Esophagus mucosa (tissue), 1 donor: ENCODE measurements at places on chromosomes 13 and 19. TPM values are rescaled to one million over a fixed set of nuclear protein-coding genes. Genes with fewer than 3 reads are reported as not detected.

- ATAC-seq = no peak
Observed at GRCh38 chr19:45995715-45996385, 583 bp downstream of the CCDC61 start.

ADGRE2 gene
- total RNA-seq = 1.5 TPM

POLR2I gene
- total RNA-seq = 72.0 TPM

DNA sequence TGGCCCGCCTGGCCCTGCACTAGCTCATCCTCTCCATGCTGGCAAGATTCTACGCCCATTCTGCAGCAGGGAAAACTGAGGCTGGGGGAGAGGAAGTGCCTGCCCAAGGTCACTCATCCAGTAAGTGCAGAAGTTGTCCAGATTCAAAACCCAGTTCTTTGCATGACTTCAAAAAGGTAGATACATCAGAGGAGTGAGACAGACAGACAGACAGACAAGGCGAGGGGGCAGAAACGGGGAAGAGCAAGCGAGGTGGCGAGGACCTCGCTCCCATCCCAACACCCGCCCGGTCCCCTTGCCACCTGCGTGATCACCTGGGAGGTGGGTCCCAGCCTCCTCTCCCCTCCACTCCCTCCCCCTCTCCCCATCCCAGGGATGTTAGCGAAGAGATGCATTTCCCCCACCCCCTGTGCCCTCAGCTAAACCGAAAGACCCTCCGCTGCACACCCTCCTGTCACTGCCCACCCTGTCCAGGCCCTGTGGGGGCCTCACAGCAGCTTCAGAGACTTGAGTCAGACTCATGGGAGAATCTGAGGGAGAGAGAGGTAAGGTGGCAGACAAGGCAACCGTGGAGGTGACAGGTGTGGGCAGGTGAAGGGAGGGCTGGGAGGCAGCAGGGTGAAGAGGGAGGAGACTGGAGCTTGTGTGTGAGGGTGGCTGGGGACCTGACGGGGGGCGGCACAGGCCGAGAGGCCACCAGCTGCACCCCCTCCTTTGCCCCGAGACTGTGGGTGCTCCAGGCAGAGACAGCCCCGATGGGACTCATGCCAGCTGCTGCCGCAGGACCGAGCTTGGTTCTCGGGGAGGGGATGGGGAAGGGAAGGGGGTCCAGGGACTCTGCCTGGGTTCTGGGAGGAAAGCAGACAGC is 18.9 kb downstream of the LRRC4B start:
- no peak for ATAC-seq

SIGLEC5 gene
- not detected for total RNA-seq

ZNF548 gene
- total RNA-seq = 6.9 TPM

- no peak for ATAC-seq
Observed at GRCh38 chr19:1151037-1151724, 22.9 kb downstream of the SBNO2 start.

DNA sequence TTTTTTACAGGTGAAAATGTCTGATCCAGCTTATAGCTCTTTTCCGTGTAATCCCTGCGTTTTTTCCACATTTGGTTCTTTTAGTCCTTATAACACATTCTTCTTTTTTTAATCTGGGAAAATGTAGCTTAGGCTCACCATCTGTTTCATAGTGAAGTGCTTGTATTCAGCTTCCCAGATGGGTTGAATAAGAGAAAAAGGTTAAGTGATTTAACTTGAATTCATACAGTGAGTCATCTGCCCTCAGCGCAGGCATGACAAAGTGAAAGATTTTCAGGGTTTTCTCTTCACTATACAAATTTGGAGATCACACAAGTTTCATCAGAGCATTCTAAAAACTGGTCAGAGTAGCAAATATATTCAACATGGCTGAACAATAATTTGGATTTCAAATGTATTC is 224.8 kb downstream of the SPRY2 start:
- ATAC-seq = no peak

ZNF471 gene
- 2.0 TPM for total RNA-seq

- peak; percentile 70 for ATAC-seq
Observed at GRCh38 chr13:76672420-76672819, 213.8 kb downstream of the KCTD12 start.

GRCh38 chr19:12843999-12844732 is 5.9 kb downstream of the MAST1 start:
- ATAC-seq = no peak

FUT1 gene
- 6.1 TPM for total RNA-seq

ZNF264 gene
- 24.6 TPM for total RNA-seq

- no peak for ATAC-seq
Observed at GRCh38 chr13:99657848-99658260, 156.6 kb downstream of the TM9SF2 start.

DNA sequence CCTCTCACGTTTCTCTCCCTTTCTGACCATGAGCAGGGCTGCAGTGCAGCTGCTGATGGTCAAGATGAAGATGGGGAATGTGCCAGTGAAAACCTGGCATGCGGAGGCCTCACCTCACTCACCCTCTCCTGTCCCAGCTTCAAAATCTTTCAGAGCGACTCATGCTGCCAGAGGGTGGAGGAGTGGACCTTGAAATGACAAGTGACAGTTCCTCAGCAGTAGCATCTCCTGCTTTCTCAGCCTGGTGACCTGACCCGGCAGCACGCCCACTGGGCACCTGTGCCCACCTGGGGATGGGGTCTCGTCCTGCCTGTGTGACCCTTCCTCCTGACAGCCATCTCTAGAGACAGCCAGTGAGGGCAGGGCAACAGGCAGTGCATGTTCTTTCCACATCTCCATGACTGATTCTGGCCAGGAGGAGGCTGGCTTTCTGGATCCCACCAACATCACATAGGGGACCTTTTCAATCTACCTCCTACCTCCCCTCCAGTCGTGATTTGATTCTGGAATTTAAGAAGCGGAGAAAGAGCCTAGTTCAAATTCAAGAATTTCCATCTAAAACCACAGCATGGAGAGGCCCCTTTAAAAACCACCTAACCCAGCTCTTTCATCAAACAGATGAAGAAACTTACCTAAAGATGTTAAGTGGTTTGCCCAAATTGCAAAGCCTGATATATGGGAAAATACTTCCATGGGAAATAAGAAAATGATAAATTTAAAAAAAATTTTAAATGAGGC is 45.8 kb downstream of the RFX2 start:
- peak; percentile 11 for ATAC-seq

DNA sequence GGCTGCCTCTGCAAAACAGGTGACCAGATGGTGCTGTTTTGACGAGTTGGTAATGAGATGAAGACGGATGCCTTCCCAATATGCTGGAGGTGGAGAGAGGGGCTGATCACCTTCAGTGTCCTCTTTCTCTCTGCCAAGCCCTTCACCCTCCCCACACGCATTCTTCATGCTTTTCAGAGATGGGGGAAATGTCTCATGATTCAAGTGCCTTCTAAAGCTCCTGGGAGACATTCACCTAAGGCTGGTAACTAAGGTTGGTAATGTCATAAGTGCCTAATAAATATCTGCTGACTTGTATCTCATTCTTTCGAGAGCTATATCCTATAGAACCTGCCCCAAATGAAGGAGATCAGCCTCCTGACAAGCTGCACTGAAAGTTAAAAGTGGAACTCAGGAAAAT is 86.2 kb upstream of the MBNL2 start:
- ATAC-seq = no peak

DNA sequence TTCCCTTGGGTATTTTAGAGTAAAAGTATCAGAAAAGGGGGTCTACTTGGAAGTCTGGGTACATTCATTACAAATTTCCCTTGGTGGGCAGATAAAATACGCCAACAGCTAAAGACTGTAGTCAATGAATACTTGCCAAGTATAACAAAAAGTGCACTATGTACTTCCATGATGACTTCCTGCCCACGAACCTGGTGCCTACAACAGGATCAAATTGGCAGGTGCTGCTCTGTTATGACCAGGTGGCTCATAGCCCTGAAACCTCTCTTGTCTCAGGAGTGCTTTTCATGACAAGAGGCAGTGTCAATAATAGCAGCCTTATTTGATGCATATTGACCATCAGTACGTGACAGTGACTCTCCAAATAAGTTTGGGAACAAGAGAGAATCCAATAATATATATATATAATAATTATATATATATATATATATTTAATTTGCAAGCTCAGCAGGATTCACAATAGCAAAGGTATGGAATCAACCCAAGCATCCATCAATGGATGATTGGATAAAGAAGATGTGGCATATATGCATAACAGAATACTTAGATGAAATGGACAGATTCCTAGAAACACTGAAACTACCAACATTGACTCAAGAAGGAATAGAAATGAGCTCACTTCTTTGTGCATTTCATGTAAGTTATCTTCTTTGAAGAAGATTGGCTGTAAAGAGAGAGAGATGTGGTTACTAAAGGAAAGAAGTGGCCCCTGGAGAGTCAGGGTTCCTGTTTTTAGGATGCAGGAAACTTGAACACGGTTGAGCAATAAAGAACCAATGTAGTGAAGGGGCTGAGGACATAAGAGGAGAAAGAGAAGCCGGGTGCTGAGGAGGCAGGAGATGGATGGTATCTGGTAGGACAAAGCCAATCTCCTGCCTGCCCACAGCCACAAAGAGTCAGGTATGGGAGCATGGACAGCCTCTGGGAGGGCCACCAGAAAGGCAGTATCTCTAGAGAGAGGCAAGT is 52.0 kb upstream of the GTF2F2 start:
- ATAC-seq = no peak

ELF1 gene
- total RNA-seq = 68.9 TPM

DNA sequence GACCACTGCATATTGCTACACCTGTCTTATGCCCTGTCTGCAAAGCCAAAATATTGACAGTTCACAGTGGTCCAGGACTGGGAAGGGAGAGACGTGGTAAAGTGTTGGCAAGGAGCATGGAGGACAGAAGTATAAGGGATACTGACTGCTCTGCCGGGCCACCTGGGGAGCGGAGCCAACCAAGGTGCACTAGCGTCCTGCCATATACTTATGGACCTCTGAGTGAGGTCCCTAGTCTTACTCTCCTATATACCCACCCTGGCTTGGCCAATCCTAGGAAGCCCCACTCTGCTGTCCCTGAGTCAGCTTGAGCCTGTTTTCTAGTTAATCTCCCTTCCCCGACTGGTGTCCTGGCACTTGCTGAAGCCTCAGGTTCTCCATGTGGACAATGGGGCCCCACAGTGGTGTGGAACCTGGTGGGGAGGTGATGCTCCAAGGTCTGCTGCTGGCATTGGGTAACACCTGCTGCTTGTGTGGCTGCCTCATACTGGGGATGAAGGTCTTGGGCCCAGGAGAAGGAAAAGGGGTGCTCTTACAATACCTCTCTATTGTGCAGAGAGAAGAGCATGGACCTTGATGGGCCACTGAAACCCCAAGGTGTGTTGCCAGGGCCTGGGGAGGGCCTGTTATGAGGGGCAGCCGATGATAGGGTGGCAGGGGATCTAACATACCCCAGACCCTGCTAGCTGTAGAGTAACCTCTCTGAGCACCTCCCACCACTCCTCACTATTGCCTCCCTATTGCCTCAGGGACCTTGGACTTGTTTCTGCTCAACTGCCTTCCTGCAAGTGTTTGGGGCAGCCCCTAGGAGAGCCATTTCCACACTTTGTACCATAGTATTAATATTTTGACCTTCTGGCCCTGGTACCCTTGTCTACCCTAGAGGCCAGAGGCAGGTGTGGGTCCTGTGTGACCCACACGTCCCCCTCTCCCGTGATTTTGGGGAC is 6.7 kb upstream of the TRIM28 start:
- peak; percentile 48 for ATAC-seq

DNA sequence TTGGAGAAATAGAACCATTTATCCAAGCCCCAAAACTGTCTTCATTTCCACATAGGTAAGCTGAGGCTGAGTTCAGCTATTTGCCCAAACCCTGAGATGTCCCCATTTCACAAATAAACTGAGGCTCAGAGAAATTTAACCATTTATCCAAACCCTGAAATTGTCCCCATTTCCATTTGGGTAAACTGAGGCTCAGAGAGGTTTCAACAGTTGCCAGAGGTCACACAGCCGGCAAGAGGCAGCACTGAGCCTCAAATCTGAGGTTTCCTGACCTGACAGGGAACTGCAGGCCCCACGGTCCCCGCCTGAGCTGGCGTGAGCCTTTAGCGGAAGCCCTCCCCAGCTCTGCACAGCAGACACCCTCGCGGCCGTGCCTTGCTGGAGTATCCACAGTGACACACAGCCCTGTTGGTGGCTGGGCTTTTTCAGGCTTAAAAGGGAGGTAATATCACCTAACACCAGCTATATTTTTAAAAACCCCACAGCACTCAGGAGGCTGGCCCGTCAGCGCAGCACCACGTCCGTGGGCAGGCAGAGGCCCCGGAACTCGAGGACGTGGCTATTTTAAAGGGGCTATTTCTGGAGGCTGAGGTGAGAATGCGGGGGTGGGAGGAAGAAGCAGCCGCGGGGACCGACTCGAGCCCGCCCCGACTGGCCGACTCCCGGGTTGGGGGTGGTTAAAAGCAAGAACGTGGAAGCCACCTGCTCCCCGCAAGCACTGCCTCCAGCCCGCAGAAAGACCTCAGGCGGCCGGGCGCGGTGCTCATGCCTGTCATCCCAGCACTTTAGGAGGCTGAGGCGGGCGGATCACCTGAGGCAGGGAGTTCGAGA is 18.5 kb downstream of the PTPRS start:
- ATAC-seq = no peak

DNA sequence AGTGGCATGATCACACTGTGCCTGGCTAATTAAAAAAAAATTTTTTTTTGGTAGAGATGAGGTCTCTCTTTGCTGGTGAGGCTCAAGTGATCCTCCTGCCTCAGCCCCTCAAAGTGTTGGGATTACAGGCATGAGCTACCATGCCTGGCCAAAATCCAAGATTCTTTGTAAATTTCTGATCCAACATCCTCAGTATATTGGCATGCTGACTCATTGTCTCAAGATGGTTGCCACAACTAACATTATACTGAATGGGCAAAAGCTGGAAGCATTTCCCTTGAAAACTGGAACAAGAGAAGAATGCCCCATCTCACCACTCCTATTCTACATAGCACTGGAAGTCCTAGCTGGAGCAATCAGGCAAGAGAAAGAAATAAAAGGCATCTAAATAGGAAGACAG is 100.0 kb downstream of the KLF5 start:
- ATAC-seq = no peak

KPTN gene
- total RNA-seq = 9.8 TPM

DNA sequence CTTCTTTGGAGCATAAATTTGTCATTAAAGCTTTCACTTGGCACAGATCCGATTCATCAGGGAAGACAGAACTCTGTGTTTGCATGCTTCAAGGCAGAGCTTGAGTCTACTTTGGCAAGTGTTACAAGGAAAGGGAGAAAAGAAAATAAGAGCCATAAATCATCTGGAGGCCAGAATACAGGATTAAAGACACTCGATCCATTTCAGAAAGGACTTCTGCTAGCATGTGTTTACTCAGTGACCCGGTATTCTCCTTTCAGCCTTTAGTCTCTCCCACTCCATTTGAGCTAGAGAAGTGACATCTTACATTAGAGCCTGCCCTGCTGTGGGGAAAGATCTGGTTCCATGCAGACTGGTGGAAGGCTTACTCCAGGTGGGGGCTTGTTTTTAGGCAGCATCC is 306.4 kb downstream of the KLF5 start:
- peak; percentile 38 for ATAC-seq

DNA sequence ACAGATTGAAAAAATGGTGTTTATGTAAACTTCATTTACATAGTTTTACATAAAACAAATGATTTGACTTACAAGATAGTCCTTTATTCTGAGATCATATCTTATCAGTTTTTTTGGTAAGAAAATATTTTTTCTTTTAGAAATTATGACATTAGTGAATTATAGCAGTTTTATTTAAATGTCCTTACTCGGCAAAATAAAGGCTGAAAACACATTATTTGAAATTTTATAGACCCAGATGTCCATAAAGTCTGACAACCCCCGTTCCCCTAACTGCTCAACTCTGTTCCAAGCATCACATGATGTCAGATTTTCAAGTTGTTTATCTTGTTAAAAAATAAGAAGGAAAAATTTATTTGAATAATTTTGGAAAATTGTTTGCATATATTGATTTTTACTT is 46.7 kb upstream of the RFC3 start:
- no peak for ATAC-seq

- ATAC-seq = peak; percentile 100
Observed at GRCh38 chr19:12333162-12334159, at the start of gene ZNF563. TSS of gene ZNF563 (minus strand) at chr19:12333633. CDS start at chr19:12333482, 151 bp downstream.

- no peak for ATAC-seq
Observed at GRCh38 chr13:66971004-66971403, 259.1 kb downstream of the PCDH9 start.
